Activated CD4-positive, CD25-positive, alpha-beta regulatory T cell treated with anti-CD3 and anti-CD28 coated beads, Interleukin-2, amount 50 U/mL, for 72 hours (primary cell): ENCODE measurements at places on chromosomes 7 and 10.
A peak's percentile ranks its signal among the peaks of the same experiment; 100 is the strongest.

DNA sequence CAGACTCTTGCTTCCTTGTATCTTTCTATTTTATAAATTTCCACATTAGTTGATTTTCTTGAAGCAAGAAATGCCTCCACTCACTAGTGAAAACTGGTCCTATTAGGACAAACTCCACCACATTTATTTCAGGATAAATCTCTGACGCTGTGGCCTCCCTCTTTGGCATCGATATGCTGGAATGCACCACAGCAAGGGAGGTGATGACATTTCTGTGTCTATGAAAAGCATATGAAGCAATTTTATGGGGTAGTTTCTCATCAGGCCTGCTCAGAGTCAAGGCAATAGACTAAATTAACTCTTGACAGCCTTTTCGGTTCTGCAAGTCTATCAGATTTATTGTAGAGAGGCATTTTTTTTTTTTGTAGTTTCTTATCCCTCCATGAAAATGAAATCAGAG lies 304.4 kb downstream of the ZEB1 start:
- DNase-seq: no peak

GRCh38 chr7:108088729-108089128 lies 41.4 kb downstream of the LAMB4 start:
- no peak for DNase-seq

DNA sequence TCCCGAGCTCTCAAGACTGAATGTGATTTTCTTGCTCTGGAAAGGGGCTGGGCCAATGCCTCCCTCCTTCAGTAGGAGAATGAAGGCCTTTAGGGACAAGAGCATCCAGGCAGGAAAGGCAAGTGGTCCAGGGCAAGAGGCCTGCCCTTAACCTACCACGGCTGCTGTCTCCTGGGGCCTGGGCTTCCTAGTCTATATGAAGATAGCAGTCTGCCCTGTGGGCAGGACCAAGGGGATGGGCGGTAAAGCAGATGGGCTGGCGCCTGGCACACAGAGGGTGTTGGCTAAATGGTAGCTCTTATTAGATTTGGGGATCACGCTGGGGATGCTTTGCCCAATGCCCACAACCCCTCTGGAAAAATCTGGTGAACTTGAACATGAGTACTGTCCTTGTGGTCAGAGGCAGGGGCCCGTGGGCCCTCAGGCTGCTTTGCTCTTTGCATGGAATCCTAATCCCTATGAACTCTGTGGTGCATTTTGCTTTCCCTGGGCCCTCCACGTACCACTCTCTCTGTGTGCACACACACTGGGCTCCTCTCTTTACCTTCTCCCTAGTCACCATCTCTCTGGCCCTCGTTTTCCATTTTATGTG lies 20.3 kb downstream of the CHAT start:
- DNase-seq: peak; percentile 18

- no peak for DNase-seq
Observed at GRCh38 chr7:158047391-158048059, 540.1 kb downstream of the PTPRN2 start.

DNA sequence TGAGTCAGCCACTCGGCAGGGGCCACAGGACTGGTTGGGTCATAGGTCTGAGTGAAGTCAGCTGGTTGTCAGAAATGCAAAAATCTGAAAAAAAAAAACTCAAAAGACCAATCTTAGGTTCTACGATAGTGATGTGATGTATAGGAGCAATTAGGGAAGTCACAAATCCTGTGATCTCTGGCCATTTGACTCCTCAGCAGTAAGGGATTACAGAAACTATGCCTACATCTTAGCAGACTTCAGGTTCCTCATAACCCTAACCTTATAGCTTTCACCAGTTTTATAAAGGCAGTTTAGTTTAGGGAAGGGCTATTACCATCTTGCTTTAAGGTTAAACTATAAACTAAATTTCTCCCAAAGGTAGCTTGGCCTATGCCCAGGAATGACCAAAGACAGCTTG lies 163.1 kb upstream of the HGF start:
- DNase-seq: no peak

GRCh38 chr7:26900251-26900650 lies 35.9 kb upstream of the SKAP2 start:
- no peak for DNase-seq

DNA sequence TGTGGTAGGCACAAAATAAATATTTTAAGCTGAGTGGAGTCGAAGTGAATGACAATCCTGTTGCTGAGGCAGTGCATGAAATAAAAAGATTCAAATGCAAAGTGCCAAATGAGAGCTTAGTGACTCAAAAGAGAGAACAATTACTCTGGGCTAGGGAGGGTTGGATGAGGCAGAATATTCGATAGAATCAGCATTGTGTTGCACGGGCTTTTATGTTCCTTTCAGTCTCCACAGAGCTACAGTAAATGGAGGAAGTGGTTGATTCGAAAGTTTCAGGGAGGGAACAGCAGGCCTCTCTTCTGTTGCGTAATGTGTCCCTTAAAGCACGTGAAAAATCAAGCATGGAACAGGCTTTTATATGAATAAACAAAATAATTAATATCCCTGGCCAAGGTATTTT lies 599.3 kb upstream of the CELF2 start:
- no peak for DNase-seq

GRCh38 chr10:6232846-6233724 lies 30.4 kb downstream of the PFKFB3 start:
- DNase-seq: no peak

DNA sequence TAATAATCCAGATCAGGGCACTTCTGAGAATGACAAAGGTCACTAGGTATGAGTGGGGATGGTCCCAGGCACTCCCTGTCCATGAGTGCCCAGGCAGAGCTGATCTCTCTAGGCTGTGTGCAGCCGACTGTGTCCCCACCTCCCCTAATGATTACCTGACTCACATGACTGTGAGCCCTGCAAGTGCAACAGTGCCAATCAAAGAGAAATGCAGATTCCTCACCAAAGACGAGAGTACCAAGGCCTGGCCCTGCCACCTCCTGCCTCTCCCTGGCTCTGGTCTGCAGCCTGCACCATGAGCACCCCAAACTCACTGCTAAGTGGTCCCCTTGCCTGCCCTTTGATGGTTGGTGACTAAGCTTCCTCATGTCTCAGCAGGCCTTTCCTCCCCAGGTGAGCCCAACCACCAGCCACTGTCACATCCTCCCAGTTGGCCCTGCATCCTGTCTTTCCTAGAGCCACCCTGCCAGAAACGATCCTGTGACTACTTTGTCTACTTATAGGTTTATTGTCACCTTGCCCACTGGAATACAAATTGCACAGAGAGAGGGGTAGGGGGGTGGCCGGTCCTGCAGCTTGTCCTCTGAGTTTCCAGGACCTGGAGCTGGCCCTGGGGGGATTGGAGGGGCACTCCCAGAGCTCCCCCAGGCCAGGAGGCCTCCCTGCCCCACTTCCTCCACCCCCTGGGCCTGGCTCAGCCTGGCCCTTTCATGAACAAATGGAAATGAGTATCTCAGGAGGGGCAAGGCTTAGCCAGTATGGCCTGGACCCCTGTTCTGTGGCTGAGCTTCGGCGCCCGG lies 22.4 kb upstream of the GDF10 start:
- DNase-seq: no peak

- no peak for DNase-seq
Observed at GRCh38 chr7:25382869-25383268, 154.6 kb upstream of the NPVF start.
